CD4-positive, alpha-beta T cell treated with Interferon alpha-2 for 1 hour (primary cell): ENCODE measurements at places on chromosomes 2 and 18.

DNA sequence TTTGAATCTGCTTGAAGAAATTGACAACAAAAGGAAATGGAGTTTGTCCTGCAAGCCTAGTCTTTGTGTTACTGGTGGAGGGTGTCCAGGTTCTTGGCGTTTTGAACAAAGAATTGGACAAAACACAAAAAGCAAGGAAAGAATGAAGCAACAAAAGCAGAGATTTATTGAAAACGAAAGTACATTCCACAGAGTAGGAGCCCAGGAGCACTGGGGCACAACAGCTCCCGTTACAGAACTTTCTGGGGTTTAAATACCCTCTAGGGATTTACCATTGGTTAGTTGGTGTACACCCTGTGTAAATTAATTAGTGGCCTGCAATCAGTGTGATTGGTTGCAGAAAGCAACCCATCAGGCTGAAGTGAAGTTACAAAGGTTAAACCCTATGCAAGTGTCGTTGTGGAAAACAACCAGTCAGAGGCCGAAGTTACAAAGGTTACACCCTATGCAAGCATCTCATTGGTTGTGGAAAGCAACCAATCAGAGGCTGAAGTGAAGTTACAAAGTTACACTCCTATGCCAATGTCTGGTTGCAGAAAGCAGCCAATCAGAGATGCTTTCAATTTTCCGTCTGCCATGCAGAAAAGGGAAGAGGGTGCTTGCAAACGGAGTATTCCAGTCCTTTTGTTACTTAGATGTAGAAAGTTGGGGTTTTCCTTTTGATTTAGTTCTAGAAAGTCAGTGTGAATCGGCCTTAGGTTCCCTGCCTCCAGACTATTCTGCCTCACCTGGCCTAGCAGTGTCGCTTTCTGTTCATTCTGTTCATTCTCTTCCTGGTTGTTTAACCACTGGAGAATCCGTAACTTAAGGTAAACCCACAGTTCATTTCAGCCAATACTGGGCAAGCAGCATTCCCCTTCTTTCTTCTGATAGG lies 47.6 kb upstream of the PTH2R start:
- no peak for DNase-seq

GRCh38 chr2:164080486-164080885 lies 344.7 kb upstream of the FIGN start:
- DNase-seq, result no peak

- no peak for DNase-seq
Observed at GRCh38 chr2:241163601-241164118, 13.4 kb downstream of the PPP1R7 start.

DNA sequence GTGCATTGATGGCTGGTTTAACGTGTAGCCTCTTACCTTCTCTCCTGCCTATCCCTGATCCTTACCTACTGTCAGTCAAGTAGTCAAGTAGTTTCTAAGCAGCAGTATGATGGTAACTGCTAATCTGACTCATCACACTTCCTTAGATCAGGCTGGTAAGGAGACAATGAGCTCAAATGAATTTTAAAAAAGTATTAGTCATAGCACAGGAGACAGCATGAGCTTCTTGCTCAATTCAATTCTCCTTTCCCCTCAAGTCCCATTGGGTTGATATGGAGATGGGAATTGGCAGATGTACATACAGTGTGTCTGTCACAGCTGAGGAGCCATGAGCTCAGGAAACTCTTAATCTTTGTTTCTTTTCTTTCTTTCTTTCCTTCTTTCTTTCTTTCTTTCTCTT lies 799.7 kb downstream of the LRP1B start:
- DNase-seq, result no peak

DNA sequence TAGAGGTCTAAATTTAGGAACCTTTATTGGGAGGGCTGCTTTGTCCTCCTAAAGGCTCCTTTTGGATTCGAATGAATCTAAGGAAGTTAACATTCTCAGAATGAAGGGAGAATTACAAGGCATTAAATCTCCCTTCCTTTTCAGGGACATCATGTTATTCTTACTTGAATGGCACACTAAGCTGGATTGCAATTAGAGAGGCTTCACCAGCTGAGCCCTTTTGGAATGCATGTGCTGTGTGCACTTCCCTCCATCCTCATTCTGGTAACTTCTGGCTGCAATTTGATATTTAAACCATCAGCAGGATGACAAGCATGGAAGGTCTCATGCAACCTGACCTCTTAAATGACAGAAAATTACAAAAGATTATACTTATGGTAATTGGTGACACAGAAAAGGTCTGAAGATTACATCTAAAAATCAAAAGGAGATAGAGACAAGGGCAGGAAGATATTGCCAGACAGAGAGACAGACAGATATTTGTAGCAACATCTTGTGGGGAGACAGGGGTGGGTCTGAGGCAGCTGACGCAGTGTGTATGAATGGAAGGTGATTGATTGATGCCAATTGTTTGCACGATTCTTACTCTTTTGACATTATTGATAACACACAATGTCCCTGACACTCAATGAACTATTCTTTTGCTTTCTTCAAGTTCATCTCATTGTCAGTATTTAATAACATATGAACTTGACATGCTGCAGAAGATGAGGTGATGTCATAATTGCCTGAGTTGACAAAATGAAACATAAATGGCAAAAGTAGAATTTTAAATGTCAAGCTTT lies 570.8 kb upstream of the GYPC start:
- DNase-seq, result no peak

GRCh38 chr2:230714136-230714480 lies 1.5 kb downstream of the CAB39 start:
- peak; percentile 11 for DNase-seq

DNA sequence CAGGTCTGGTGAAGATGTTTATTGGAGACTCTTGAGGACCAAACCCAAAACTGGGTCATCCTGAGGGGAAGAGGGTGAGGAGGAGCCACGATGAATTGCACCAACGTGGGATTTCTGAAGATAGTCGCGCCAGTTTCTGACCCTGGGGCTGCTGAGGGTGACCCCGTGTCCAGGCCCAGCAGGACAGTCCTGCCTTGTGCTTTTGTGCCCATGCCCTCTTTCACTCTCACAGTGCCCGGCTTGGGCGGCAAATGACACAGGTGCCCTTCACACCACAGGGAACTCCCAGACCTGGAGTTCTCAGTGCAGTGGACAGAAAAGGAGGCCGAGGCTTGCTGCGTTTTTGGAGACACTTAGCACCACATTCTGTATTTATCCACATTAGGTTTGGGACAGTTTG lies 15.5 kb upstream of the KIF1A start:
- no peak for DNase-seq

DNA sequence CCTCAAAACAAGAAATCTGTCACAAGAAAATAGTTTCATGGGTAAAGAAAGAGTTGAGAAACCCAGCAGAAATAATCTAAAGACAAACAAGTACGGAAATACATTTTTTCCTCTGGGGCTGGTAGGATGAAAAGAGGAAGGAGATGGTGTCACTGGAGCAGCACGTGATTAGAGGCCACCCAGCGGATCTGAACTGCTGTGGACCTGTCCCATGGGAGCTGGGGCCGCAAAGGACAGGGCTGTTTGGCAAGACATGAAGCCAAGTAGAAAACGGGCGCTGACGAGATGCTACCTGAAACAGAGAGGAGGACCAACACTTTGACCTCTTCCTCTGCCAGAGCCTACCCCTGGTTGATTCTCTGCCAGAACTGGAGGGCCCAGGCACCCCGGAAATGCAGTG lies 295.4 kb upstream of the ATP5MC3 start:
- no peak for DNase-seq

- no peak for DNase-seq
Observed at GRCh38 chr2:71546777-71547281, 93.5 kb downstream of the DYSF start.

DNA sequence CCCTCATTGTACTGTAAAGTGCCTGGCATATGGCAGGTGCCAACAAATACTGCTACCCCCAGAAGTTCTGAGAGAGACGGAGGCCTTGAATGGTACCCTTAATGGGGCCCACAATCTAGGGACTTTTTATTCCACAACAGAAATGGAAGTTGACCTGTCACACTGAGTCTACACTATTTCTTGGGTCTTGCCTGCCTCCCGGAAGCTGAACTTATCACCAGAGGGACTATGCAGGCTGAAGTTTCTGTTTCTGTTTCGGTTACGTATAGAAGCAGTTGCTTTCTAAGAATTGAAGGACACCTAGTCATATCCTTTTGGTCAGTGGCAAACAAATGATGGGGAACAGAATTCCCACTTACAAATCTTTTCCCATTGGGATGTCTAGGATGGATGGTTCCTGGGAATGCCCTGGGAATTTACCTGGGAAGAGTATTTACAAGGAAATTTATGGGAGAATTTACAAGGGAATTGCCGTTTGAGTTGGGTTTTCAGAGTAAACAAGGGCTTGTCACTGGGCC lies 74.2 kb downstream of the HS1BP3 start:
- peak; percentile 63 for DNase-seq

- DNase-seq, result no peak
Observed at GRCh38 chr2:16318474-16319195, 347.0 kb downstream of the CYRIA start.

DNA sequence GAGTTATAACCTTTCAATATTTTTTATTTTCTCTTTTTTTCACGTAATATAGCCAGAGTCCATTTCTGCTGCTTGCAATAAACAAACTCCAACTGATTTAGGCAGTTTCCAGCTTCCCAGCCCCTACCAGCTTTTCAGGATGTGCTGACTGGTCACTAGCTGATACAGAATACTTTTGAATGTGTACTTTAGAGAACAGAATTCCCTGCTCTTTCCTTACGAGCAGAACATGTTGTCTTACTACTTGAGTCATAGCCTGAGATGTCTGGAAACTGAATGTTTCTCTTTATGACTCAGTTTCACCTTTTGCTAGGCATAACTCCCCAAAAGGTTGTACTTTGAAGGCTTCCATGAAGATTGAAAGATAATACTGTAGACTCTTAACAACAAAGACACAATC lies 44.5 kb upstream of the KCNE4 start:
- no peak for DNase-seq

- DNase-seq, result no peak
Observed at GRCh38 chr2:146031158-146031557, 1511.2 kb upstream of the ZEB2 start.

DNA sequence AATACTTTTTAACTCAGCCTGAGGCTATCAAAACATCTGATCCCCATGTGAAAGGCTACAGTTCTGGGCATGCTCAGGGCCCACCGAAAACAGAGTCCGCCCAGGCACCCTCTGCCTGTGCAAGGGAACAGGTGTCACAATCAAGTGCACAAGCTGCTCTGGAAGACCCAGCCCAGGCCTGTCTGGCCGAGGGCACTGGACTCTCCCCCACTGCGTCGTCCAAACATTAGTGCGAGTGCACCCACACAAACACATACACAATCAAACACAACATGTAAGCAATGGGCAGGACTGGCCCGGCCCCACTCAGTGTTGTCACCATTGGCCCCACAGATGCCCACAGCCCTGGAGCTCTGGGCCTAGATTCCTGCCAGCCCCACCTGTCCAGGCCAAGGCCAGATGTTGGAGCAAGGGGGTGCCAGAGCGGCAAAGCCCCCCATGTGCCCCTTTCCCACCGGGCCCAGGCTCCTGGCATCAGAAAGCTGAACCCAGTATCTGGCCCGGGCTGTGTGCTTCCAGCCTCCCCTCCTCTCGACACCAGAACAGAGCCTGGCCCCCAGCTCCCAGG lies 617 bp upstream of the ALPG start:
- DNase-seq, result no peak

- no peak for DNase-seq
Observed at GRCh38 chr2:73091696-73092095, 20.2 kb upstream of the SFXN5 start.

DNA sequence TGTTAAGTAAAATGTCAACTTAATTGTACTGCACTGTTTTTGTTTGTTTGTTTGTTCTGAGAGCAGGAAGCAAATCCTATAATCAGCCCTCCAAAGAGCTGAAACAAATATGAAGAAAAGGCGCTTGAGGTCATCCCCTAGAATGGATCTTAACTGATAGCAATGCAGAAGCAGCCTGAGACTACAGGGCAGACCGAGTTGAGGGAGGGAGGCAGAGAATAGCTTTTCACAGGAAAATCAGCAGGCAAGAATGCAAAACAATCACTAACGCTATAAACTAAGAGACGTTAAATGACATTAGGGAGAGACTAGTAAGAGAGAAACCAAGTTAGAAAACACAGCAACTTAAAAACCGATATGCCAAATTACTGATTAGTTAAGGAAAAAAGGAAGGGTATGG lies 37.2 kb downstream of the GALNT1 start:
- DNase-seq, result no peak

GRCh38 chr18:45820106-45820745 lies 5.2 kb upstream of the SIGLEC15 start:
- DNase-seq, result no peak

- no peak for DNase-seq
Observed at GRCh38 chr18:35089891-35090550, 48.8 kb downstream of the MAPRE2 start.

DNA sequence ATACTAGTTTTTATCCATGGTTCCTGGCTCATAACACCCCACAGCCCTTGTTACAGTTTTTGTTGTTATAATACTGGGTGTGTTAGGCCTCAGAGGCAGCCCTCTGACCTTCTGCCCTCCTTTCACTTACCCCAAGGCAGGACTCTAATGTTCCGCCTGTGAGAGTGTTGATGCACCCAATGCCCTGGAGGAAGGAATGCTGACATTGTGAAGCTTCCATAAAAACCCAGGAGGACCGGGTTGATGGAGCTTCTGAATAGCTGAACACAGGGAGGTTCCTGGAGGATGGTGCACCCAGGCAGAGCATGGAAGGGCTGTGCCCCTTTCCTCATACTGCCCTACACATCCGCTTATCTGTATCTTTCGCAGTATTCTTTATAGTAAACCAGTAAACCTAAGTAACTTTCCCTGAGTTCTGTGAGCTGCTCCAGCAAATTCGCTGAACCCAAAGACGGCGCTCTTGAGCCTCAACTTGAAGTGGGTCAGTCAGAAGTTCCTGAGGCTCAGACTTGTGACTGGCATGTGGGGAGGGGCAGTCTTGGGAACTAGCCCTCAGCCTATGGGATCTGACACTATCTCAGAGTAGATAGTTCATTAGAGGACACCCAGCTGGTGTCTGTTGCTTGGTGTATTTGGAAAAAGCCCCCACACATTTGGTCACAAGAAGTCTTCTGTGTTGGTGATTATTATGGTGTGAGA lies 10.4 kb downstream of the STON1 start:
- no peak for DNase-seq
